GM13977 (cell line): ENCODE measurements at places on chromosomes 3 and 15.

DNA sequence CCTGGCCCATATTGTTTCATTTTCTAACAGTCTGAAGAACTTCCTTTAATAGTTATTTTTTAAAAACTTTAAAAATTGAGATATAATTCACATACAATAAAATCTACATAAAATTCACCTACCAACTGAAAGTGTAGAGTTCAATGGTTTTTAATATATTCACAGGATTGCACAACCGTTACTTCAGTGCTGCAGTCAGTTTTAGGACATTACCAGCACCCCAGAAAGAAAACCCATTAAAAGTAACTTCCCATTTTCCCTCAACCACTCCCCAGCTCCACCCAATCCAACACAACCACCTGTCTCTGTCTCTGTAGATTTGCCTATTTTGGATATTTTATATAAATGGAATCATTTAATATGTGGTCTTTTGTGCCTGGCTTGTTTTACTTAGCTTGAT, 29.6 kb downstream of the MGA start:
- DNase-seq = no peak

DNA sequence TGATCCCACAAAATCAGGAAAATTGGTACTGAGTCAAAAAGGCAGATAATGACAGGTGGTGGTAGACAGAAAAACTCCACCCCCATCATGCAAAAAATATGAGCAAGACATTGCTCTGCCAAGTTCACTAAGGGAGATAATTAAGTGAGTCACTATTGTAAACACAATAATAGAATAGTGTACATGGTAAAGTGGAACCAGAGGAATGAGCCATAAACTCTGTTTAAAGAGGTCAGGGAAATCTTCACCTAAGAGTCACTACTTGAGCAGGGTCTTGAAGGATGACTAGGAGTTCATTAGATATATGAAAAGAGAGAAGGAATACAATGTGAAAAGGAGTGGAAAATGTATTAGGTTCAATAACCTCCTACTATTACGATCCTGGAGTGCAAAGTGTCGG, 213.4 kb upstream of the PEX5L start:
- DNase-seq = no peak

GRCh38 chr3:187767266-187768012, 22.2 kb upstream of the BCL6 start:
- no peak for DNase-seq

DNA sequence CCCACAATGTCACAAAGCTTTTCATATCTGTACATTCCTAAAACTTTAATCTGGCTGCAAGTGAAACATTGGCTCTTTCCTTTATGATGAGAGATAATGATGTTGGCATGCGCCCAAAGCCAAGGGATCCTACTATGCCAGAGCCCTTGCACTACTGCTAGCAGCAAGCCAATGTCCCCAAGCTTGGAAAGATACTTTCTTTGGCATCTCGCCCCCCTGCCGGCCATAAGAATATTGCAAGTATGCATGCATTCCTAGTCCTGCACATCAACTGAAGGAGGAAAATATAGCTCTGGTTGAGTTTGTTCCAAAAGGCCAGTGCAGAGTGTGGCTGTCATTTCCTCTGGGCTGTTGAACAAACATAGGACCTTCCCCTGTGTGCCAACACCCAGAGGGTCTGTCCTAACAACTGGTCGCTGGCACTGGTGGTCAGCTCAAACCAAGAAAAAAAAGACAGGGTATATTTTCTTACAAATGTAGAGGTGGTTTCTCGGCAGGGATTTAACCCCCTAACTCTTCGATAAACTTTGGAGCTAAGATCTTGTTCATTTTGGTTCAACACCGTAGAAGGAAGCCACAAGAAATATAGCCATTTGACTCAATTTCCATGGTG, 120.9 kb upstream of the ZBED2 start:
- peak; percentile 23 for DNase-seq
